ENCODE measurements at places on chromosomes 2 and 18. TPM values are rescaled to one million over a fixed set of nuclear protein-coding genes. Genes with fewer than 3 reads are reported as not detected.

The KIAA2012 gene
- total RNA-seq = not detected

The FAM124B gene
- total RNA-seq = 2.4 TPM

The TMEM17 gene
- total RNA-seq = not detected

The NUP35 gene
- 10.5 TPM for total RNA-seq

The FAM237A gene
- total RNA-seq = not detected

The WIPF1 gene
- 555 TPM for total RNA-seq

The CLEC4F gene
- total RNA-seq = 0.33 TPM

The FBLN7 gene
- total RNA-seq = 0.25 TPM

The NRP2 gene
- not detected for total RNA-seq

The UNC80 gene
- not detected for total RNA-seq

The KATNAL2 gene
- 0.52 TPM for total RNA-seq

The GAL3ST2 gene
- not detected for total RNA-seq

The PLEK gene
- total RNA-seq = 368 TPM

The GALM gene
- 12.4 TPM for total RNA-seq

The TXNDC2 gene
- total RNA-seq = not detected

The HYCC2 gene
- 62.5 TPM for total RNA-seq

The CGREF1 gene
- total RNA-seq = not detected

The PSMA8 gene
- not detected for total RNA-seq

The RGPD4 gene
- total RNA-seq = 0.21 TPM

The CHST9 gene
- total RNA-seq = not detected

The FOXI3 gene
- not detected for total RNA-seq

The UBR3 gene
- total RNA-seq = 41.0 TPM

The HAAO gene
- total RNA-seq = 0.68 TPM

The EPAS1 gene
- 2.1 TPM for total RNA-seq

The PTRHD1 gene
- 22.9 TPM for total RNA-seq

The WNT6 gene
- total RNA-seq = not detected

The B3GNT7 gene
- 113 TPM for total RNA-seq

The POTEC gene
- not detected for total RNA-seq

The SP140 gene
- total RNA-seq = 69.1 TPM

The NTSR2 gene
- not detected for total RNA-seq

The SPATA3 gene
- not detected for total RNA-seq

The SERPINB4 gene
- total RNA-seq = not detected
